Sigmoid colon (tissue), 7 donors: ENCODE measurements at places on chromosomes 1 and 21. TPM values are rescaled to one million over a fixed set of nuclear protein-coding genes. Genes with fewer than 3 reads are reported as not detected.

DNA sequence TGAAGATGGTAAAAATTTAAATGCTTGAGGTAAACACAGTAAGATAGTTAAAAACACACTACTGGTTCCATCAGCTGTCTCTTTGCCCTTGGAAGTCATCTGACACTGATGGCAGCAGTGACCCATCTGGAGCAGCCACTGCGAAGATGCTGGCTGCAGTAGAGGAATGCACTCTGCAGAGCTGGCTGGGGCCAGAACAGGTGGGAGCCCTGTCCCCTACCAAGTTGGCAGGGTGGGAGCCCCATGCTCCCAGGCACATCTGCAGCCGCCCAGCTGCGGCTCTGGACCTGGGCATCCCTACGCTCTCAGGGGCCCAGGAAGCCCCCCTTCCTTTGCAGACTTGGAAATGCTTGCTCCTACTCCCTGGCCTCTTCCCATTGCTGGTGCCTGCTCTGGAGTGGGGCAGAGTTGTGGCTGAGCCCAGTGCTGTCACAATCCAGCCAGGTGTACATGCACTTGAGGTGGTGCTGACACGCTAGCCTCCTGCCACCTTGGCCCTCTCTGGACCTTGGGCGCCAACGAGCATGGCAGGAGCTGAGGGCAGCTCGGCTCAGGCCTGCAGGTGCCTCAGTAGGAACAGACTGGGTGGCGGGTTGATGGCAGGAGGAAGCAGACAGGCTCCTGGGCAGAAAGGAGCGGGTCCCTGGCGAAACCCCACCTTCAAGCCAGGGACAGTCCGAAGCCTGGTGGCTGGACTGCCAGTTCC, 227.0 kb downstream of the FGGY start:
- DNase-seq, result no peak
- H3K27ac ChIP-seq, result no peak overlapping the region
- H3K36me3 ChIP-seq, result no peaks in the 10 kb centered on the region
- H3K4me3 ChIP-seq, result no peak overlapping the region
- no peaks in the 10 kb centered on the region for H3K27me3 ChIP-seq

- no peaks in the 10 kb centered on the region for H3K36me3 ChIP-seq
- H3K27ac ChIP-seq, result no peak overlapping the region
- peaks cover 8% of the 10 kb centered on the region for H3K27me3 ChIP-seq
- DNase-seq, result no peak
Observed at GRCh38 chr1:24961334-24961733, 31.3 kb upstream of the RUNX3 start.

GRCh38 chr1:236966636-236967035, 37.6 kb downstream of the MT1HL1 start:
- H3K4me1 ChIP-seq, result no peaks in the 10 kb centered on the region
- no peak overlapping the region for H3K4me3 ChIP-seq
- H3K27ac ChIP-seq, result no peak overlapping the region
- no peak for DNase-seq
- no peaks in the 10 kb centered on the region for H3K27me3 ChIP-seq

GRCh38 chr1:9293533-9294404, 1.1 kb downstream of the SPSB1 start:
- H3K36me3 ChIP-seq, result no peaks in the 10 kb centered on the region
- peak overlapping the region; percentile 90 for H3K27ac ChIP-seq
- DNase-seq, result no peak
- H3K27me3 ChIP-seq, result no peaks in the 10 kb centered on the region
- peak overlapping the region; percentile 83 for H3K4me3 ChIP-seq

GRCh38 chr1:19311931-19312781, at the start of the genes AKR7A2 and SLC66A1:
TSS of gene AKR7A2 (minus strand) at chr1:19312144. CDS start at chr1:19312124, 20 bp downstream.
TSS of gene SLC66A1 (plus strand) at chr1:19312326. CDS start at chr1:19317678, 5,352 bp downstream.
- H3K36me3 ChIP-seq, result peaks cover 12% of the 10 kb centered on the region
- H3K4me1 ChIP-seq, result peaks cover 36% of the 10 kb centered on the region
- no peaks in the 10 kb centered on the region for H3K27me3 ChIP-seq

- H3K27ac ChIP-seq, result no peak overlapping the region
- DNase-seq, result no peak
- no peaks in the 10 kb centered on the region for H3K27me3 ChIP-seq
- H3K4me3 ChIP-seq, result no peak overlapping the region
- H3K4me1 ChIP-seq, result no peaks in the 10 kb centered on the region
Observed at GRCh38 chr1:90339811-90340210, 344.9 kb downstream of the ZNF326 start.

DNA sequence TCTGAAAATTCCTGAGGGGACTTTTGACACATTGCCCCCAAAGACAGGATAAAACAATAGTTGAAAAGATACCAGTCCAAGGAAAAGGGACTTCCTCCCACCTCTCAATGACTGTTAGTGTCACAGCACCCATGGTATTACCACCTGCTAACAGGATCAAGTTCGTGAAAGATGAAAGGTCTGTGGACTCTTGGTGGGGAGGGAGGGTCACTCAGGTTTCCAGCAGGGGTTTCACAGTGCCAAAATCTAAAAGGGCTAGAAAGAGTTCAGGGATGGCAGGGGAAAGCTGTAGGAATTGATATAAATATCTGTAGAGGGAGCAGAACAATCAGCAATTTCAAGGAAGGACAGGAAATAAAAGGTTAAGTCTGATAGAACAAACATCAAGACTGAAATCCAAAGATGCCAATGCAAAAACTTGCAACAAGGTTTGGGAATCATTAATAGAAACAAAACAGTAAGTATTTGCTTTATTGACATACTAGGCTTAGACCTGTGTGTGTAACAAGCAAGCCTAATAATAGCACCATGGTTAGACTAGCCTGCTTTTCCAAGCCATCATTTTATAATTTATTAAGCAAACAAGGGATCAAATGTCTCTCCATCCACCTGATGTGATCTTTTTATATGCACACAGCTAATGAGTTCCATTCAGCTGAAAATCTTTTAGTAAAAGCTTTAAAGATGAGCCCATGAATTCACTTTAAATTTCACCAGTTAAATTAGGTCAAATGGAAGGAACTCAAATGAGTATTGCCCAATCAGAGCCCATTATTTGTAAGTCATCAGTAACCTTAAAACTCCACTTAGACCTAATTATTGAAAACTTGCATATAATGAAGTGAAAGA, 3.7 kb downstream of the MCL1 start:
- peak overlapping the region; percentile 98 for H3K4me3 ChIP-seq
- H3K27me3 ChIP-seq, result no peaks in the 10 kb centered on the region
- H3K27ac ChIP-seq, result peak overlapping the region; percentile 97
- no peak for DNase-seq
- H3K4me1 ChIP-seq, result peaks cover 77% of the 10 kb centered on the region
- H3K36me3 ChIP-seq, result peaks cover 34% of the 10 kb centered on the region

- no peak for DNase-seq
- H3K27ac ChIP-seq, result peak overlapping the region; percentile 83
- H3K36me3 ChIP-seq, result no peaks in the 10 kb centered on the region
- no peaks in the 10 kb centered on the region for H3K27me3 ChIP-seq
Observed at GRCh38 chr1:8465013-8465412, 147.1 kb downstream of the SLC45A1 start.

DNA sequence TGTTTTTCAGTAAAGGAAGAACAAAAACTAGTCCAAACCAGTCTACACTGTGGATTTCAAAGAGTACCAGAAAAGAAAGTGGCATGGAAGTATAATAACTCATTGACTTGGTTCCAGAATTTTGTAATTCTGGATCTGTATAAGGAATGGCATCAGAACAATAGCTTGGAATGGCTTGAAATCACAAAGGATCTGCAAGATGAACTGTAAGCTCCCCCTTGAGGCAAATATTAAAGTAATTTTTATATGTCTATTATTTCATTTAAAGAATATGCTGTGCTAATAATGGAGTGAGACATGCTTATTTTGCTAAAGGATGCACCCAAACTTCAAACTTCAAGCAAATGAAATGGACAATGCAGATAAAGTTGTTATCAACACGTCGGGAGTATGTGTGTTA, 21.3 kb downstream of the CHODL start:
- no peak overlapping the region for H3K27ac ChIP-seq
- no peaks in the 10 kb centered on the region for H3K27me3 ChIP-seq
- H3K4me3 ChIP-seq, result no peak overlapping the region
- H3K36me3 ChIP-seq, result no peaks in the 10 kb centered on the region

ECM1 gene
- 16.1 TPM for total RNA-seq
